ENCODE measurements at places on chromosomes 3 and 15. TPM values are rescaled to one million over a fixed set of nuclear protein-coding genes. Genes with fewer than 3 reads are reported as not detected.

COL7A1 gene
- 29.3 TPM for total RNA-seq

MSL2 gene
- total RNA-seq, result 6.1 TPM

CYP19A1 gene
- not detected for total RNA-seq

GYG1 gene
- 41.5 TPM for total RNA-seq

VPS8 gene
- 11.1 TPM for total RNA-seq

TMEM40 gene
- total RNA-seq, result not detected

PTH1R gene
- 0.34 TPM for total RNA-seq

MRPS11 gene
- 34.5 TPM for total RNA-seq

LEKR1 gene
- total RNA-seq, result 0.45 TPM

CPNE9 gene
- under 0.01 TPM for total RNA-seq

ATP13A5 gene
- total RNA-seq, result not detected

RYK gene
- total RNA-seq, result 57.8 TPM

CCR3 gene
- total RNA-seq, result not detected

AHSG gene
- total RNA-seq, result not detected

GRAMD1C gene
- 4.6 TPM for total RNA-seq

GOLGA6L1 gene
- total RNA-seq, result not detected

CATSPER2 gene
- 0.15 TPM for total RNA-seq

SERINC4 gene
- 0.15 TPM for total RNA-seq
